Stimulated activated CD8-positive, alpha-beta memory T cell treated with anti-CD3 and anti-CD28 coated beads, Interleukin-7, amount 100 ng/mL, for 1 hour (primary cell): ENCODE measurements at places on chromosomes 6 and 20.

GRCh38 chr6:98827295-98828159 is 6.8 kb upstream of the POU3F2 start:
- DNase-seq, result no peak

DNA sequence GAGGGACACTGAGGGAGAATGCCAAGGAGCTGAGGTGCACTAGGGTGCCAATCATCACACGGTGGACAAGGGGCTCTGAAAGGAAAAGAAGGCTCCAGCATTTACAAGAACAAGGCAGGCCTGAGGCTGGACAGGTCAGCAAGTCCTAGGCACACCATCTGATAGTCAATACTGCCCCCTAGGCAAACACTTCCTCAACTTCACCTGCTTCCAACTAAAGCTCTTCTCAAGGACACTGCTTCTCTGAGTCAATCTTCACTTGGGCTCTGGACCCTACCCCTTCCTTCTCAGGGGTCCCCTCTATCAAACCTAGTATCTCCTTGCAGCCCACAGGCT is 37.7 kb upstream of the SLC4A11 start:
- DNase-seq, result no peak

- DNase-seq, result no peak
Observed at GRCh38 chr6:144259986-144260385, 25.1 kb upstream of the UTRN start.

GRCh38 chr6:95266537-95267258 is 310.6 kb upstream of the MANEA start:
- no peak for DNase-seq
